ENCODE measurements at places on chromosomes 16 and 17.

- no peak for DNase-seq
Measured at GRCh38 chr17:7414837-7415236, 5.3 kb upstream of the SPEM1 start.

DNA sequence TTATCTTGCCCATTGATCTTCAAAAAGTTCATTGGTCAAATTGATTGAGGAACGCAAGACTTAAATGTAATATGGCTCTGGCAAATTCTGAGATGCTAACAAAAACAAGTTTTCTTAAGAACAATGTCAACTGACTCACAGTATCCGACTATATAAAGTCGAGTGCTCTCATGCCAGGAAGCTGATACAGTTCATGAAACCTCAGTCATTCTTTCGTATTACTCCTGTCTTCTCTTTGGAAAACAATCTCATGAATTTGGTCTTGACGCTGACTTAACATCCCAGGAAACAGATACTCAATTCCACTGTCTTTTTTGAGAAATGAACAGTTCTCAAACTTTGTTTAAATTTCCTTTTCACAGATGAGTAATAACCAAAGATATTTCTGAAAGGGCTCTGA lies 704.9 kb downstream of the MAF start:
- DNase-seq: no peak

- no peak for DNase-seq
Measured at GRCh38 chr16:69936252-69936651, 14.9 kb upstream of the CLEC18A start.

DNA sequence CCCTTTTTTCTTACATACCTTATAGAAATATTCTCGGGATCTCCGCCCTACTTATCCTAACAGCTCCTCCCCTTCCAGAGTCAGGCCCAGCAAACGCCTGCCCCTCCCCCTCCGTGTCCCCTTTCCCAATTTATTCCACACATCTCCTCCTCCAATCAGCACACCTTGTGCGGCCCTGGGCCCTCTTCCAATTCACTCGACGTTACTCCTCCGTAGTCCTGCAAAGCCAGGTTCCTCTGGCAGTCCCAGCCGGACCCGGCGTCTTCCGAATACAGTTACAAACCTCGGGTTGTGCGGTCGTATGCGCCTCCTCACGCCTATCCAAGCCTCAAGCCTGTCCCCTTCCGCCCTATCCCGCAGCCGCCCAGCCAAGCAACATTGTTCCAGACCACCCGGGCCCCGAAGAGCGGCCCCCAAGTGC lies 677 bp downstream of the CBX1 start:
- peak; percentile 82 for DNase-seq

GRCh38 chr16:1184156-1184868 lies 31.4 kb downstream of the CACNA1H start:
- DNase-seq: no peak

- DNase-seq: peak; percentile 96
Measured at GRCh38 chr17:66549731-66550207, 247.4 kb downstream of the PRKCA start.

- DNase-seq: peak; percentile 81
Measured at GRCh38 chr16:82995924-82996441, 369.2 kb downstream of the CDH13 start.

- no peak for DNase-seq
Measured at GRCh38 chr16:51439271-51439670, 288.2 kb upstream of the SALL1 start.

DNA sequence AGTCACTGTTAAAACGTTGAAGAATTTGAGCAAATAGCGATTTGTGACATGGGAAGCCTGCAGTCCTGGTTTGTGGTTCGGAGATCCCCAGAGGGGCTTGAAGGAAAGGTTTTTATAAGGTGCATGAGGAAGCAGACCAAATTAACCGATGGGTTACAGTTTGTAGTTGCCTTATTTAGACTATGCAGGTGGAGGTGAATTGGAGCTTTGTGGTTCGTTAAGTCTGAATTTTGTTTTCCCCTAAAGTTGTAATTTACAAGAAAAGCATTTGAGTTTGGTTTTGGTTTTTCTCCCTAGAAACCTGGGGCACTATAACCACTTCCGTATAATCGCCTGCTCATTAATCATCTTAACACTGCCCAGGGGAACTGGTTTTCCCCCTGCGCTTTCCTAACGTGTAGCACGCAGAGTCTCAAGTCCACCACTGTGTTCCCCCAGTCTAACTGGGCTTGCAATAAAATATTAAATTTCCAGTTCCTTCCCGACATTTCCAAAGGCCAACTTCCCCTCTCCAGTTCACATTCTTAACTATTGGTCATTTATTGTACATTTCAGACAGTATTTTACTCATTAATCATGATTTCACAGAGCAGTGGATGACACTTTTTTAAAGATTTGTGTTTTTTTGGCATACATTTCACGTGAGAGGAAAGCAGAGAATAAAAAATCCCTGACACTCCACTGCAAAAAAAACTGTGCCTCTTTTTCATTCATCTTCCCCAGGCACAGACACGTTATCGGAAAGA lies 932 bp downstream of the ZNF267 start:
- DNase-seq: peak; percentile 61

GRCh38 chr17:64054304-64054703 lies 33.9 kb upstream of the ICAM2 start:
- DNase-seq: no peak

- DNase-seq: peak; percentile 32
Measured at GRCh38 chr16:68086860-68087268, 1.7 kb downstream of the NFATC3 start.

- peak; percentile 90 for DNase-seq
Measured at GRCh38 chr17:63406689-63407330, 39.3 kb downstream of the CYB561 start.

DNA sequence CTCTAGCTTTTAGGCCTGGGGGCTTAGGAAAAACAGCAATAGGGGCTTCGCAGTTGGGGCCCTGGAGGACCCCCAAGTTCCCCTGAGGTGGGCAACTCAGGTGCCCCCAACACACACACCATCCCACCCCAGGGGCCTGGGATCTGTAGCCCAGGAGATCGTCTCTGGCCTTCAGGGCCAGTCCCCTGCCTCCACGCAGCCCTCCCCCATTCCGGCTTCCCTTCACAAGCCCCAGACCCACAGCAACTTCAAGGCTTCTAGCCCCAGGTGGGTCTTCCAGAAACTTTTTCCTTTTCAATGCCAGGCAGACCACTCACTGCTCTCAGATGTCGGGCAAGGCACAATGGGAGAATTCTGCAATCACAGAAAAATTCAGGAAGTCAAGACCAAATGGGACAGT lies 79.4 kb downstream of the C16orf78 start:
- no peak for DNase-seq

GRCh38 chr17:74217037-74217730 lies 3.8 kb downstream of the TTYH2 start:
- DNase-seq: no peak

DNA sequence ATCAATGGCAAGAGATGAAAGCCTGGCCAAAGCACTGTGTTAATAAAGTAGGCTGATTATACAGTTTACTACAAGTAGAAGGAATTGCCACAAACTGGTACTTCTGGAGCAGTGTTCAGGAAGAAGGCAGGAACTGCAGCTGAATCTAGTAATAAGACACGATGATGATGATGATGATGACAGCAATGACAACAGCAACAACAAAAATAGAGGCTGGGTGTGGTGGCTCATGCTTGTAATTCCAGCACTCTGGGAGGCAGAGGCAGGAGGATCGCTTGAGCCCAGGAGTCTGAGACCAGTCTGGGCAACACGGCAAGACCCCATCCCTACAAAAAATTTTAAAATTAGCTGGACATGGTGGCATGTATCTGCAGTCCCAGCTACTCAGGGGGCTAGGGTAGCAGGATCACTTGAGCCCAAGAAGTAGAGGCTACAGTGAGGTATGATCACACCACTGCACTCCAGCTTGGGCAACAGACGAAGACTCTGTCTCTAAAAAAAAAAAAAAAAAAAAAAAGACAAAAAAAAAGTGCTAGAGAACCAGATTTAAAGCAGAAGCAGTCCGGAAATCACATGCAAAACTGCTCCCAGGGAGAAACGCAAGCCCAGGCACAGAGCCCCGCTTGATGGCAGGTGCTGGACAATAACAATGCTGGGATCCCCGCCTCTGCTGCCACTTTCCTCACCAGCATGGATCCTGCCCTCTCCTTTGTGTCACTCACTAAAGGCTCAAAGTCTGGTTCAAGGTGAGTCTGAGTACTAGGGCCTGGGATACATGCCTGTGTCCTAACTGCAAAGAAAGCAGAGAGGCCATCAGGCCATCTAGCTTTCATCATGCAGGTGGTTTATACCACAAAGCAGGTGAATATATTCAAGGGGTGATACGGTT lies 44.8 kb downstream of the CPPED1 start:
- no peak for DNase-seq

- DNase-seq: no peak
Measured at GRCh38 chr17:64368277-64368676, 22.4 kb downstream of the PECAM1 start.

DNA sequence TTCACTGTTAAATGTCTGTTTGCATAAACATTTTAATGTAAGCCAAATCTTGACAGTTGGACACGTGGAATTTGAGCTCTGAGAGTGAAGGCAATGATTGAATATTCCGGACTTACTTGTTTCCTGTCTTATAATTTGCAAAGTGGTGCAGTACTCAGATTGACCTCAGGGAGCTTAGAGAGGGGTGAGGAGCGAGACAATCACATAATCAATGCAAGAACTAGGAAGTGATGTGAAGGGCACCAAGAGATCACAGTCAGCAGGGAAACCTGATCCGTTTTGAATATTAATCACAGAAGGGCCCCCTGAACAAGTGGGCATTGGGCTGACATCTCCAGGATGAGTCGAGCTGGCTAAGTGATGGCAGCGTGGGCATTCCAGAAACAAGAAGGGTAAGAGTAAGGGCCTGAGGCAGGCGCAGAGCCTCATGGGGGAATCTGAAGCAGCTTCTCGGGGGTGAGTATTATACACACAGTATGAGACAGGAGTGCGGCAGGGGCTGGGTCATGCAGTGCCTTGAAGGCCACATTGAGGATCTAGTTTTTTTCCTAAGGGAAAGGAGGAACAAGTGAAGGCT lies 26.1 kb downstream of the TEX2 start:
- no peak for DNase-seq

- DNase-seq: no peak
Measured at GRCh38 chr17:77090476-77090875, 50.3 kb upstream of the SEC14L1 start.

DNA sequence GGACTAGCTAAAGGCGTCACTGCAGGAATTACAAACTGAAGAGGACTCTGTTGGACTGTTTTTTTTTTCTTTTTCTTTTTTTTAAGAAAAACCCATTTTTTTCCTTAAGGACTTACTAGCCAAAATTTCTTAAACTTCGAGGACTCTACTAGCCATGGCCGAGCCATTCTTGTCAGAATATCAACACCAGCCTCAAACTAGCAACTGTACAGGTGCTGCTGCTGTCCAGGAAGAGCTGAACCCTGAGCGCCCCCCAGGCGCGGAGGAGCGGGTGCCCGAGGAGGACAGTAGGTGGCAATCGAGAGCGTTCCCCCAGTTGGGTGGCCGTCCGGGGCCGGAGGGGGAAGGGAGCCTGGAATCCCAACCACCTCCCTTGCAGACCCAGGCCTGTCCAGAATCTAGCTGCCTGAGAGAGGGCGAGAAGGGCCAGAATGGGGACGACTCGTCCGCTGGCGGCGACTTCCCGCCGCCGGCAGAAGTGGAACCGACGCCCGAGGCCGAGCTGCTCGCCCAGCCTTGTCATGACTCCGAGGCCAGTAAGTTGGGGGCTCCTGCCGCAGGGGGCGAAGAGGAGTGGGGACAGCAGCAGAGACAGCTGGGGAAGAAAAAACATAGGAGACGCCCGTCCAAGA lies 878 bp downstream of the HEXIM1 start:
- peak; percentile 86 for DNase-seq

DNA sequence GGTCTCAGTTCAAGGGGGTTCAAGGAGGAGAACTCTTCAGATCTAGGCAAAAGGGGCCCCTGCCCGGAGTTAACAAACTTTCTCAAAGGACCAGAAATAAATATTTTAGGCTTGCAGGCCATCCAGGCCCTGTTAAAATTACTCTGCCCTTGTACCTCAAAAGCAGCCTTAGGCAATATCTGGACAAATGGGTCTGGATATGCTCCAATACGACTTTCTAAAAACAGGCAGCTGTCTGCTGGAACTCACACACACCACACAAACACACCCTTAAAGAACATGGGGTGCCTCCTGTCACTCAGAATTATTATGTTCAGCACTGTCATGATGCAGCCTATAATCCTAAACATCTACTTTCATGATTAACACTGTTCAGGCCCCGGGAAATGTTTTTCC lies 75.5 kb downstream of the TMEM132E start:
- no peak for DNase-seq

- DNase-seq: no peak
Measured at GRCh38 chr16:79839466-79840341, 239.2 kb upstream of the MAF start.

GRCh38 chr16:78212674-78213073 lies 113.2 kb downstream of the WWOX start:
- DNase-seq: no peak

DNA sequence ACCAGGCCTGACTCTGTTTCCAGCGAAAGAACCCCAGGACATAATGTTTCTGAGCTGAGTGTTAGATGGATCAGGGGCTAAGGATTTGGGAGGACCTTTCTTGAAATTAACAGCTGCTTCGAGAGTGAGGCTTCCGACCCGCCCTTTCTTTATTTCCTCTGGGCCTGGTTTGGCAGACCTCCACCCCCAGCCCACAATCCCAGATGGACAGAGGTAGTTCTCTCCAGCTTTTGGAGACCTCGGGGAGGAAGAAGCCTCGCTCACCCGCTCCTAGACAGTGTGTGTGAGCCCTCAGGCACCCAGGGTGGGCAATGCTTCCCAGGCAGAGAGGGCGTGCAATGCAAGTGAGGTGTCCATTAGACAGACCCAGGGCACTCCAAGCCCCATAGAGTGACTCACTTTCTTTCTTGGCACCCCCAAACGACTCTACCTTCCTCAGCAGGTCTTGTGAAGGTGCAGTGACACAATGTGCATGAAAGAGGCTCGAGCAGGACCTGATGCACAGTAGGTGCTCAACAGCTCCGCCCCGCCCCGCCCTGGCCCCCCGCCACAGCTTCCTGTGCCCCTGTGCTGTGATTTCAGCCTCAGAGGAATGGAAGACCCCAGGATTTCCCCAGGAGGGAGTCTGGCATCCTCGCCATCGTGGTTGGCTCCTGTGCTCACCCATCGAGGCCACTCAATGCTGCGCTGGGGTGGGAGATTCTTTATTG lies 50.7 kb upstream of the TOB1 start:
- DNase-seq: no peak

GRCh38 chr17:33811984-33812577 lies 443.0 kb upstream of the CCL2 start:
- DNase-seq: no peak

- no peak for DNase-seq
Measured at GRCh38 chr17:16212793-16213192, 2.5 kb downstream of the NCOR1 start.

- no peak for DNase-seq
Measured at GRCh38 chr17:48062273-48062672, 14.1 kb downstream of the NFE2L1 start.

- DNase-seq: no peak
Measured at GRCh38 chr17:60899115-60899514, 221.5 kb downstream of the BCAS3 start.

DNA sequence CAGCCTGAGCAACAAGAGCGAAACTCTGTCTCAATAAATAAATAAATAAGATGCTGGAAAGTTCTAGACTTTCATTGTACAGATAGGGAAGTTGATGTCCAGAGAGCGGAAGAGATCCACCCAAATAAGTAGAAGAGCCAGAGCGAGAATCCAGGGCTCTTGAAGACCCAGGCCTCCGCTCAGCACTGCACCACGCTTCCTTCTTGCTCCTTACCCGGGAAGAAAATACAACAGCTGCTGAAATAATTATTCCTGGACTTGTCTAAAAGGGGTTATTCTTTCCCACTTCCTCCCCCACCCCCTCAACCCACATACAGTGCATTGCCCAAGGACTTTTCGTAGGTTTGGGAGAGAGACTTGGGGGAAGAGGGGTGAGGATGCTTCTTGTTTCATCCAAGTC lies 26.7 kb downstream of the CDK5RAP3 start:
- DNase-seq: no peak
